ENCODE measurements at places on chromosomes 1 and 21. TPM values are rescaled to one million over a fixed set of nuclear protein-coding genes. Genes with fewer than 3 reads are reported as not detected.

The PRAMEF33 gene
- total RNA-seq = not detected

The NKAIN1 gene
- total RNA-seq = 0.12 TPM

The LY9 gene
- 3.2 TPM for total RNA-seq

The PAPPA2 gene
- not detected for total RNA-seq

The HFM1 gene
- total RNA-seq = not detected

The PEA15 gene
- 79.5 TPM for total RNA-seq

The OR2T29 gene
- not detected for total RNA-seq

The CNTN2 gene
- not detected for total RNA-seq

The PLA2G4A gene
- total RNA-seq = 13.0 TPM

The PDC gene
- not detected for total RNA-seq

The RXFP4 gene
- total RNA-seq = not detected

The MTF2 gene
- 12.2 TPM for total RNA-seq

The KLHL21 gene
- 68.1 TPM for total RNA-seq

The KRTAP19-3 gene
- not detected for total RNA-seq

The DYRK1A gene
- total RNA-seq = 37.8 TPM

The DDAH1 gene
- total RNA-seq = 13.8 TPM

The SPRR4 gene
- 6.4 TPM for total RNA-seq

The OR2L3 gene
- not detected for total RNA-seq

The SERINC2 gene
- 29.6 TPM for total RNA-seq

The CPT2 gene
- total RNA-seq = 20.0 TPM

The C1orf56 gene
- total RNA-seq = 2.0 TPM

The PDE9A gene
- total RNA-seq = 0.61 TPM

The GRHL3 gene
- total RNA-seq = 77.6 TPM

The AMPD1 gene
- total RNA-seq = 0.57 TPM

The ARHGEF10L gene
- 43.1 TPM for total RNA-seq

The TSEN15 gene
- 20.7 TPM for total RNA-seq

The NMNAT2 gene
- total RNA-seq = 0.26 TPM

The GCSAML gene
- not detected for total RNA-seq

The HES2 gene
- 49.8 TPM for total RNA-seq

The PRRX1 gene
- 20.4 TPM for total RNA-seq

The FNDC10 gene
- total RNA-seq = 9.2 TPM

The MROH7 gene
- total RNA-seq = 0.38 TPM

The BRINP2 gene
- not detected for total RNA-seq

The SPRR2B gene
- total RNA-seq = 1.9 TPM

The C1orf116 gene
- total RNA-seq = 90.7 TPM

The FBLIM1 gene
- total RNA-seq = 29.4 TPM
